ENCODE measurements at places on chromosomes 7 and 10. TPM values are rescaled to one million over a fixed set of nuclear protein-coding genes. Genes with fewer than 3 reads are reported as not detected.
A peak's percentile ranks its signal among the peaks of the same experiment; 100 is the strongest.

Gene WEE2
- not detected for polyA plus RNA-seq

- no peaks in the 10 kb centered on the region for H3K4me1 ChIP-seq
- no peaks in the 10 kb centered on the region for H3K27me3 ChIP-seq
- no peaks in the 10 kb centered on the region for H3K36me3 ChIP-seq
- no peak overlapping the region for H3K4me3 ChIP-seq
These were observed 27.9 kb upstream of the UBE2H start for GRCh38 chr7:129980667-129981066.

DNA sequence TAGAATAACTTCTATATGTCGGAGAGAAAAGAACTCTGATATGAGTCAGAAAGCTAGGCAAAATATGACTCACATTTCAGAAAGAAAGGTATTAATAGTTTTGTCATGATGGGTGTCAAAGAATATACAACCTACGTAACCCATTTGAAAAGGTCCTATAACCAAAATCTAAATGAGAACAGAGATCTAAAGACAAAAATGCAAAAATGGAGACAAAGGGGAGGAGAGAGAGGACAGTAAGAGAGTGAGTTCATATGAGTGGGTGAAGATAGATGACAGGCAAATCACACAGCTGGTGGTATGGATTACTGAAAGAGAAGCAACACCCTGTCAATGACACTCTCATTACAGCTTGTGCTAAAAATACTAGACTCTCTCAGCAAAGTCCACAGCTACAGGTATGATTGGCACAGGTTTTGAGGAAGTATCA, 25.6 kb downstream of the ANKMY2 start:
- H3K27me3 ChIP-seq, result no peaks in the 10 kb centered on the region
- H3K36me3 ChIP-seq, result peaks cover 16% of the 10 kb centered on the region
- peak; percentile 50 for DNase-seq
- H3K27ac ChIP-seq, result peak overlapping the region; percentile 54
- no peak overlapping the region for H3K4me3 ChIP-seq
- H3K4me1 ChIP-seq, result no peaks in the 10 kb centered on the region

Gene PWWP2B
- polyA plus RNA-seq, result 7.7 TPM

- DNase-seq, result no peak
- no peaks in the 10 kb centered on the region for H3K36me3 ChIP-seq
- H3K4me1 ChIP-seq, result peaks cover 14% of the 10 kb centered on the region
- no peak overlapping the region for H3K27ac ChIP-seq
- H3K27me3 ChIP-seq, result peaks cover 4% of the 10 kb centered on the region
These were observed 44.9 kb upstream of the ZNF32 start for GRCh38 chr10:43693602-43694001.

DNA sequence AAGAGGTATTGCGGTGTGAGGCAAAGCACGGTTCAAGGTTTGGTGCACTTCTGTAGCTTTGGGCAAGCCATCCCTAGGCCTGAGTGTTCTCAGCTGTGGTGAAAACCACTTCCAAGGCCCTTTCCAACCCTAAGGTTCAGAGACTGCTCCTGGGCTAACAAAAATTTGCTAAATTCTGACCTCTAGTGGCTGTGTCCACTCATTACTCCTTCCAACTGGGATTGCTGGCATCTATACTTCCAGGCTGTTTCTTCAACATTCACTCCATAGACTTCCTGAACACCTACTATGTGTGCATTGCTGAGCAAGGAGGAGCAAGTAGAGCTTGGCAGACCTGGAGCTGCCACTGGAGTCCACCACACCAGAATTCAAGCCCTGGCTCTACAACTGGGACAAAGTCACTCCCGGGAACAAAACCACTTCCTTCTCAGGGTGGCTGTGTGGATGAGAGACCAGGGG, 29.3 kb upstream of the SH3PXD2A start:
- H3K27me3 ChIP-seq, result no peaks in the 10 kb centered on the region
- H3K27ac ChIP-seq, result no peak overlapping the region
- peaks cover 33% of the 10 kb centered on the region for H3K36me3 ChIP-seq
- H3K4me1 ChIP-seq, result peaks cover 10% of the 10 kb centered on the region
- peak; percentile 72 for DNase-seq

DNA sequence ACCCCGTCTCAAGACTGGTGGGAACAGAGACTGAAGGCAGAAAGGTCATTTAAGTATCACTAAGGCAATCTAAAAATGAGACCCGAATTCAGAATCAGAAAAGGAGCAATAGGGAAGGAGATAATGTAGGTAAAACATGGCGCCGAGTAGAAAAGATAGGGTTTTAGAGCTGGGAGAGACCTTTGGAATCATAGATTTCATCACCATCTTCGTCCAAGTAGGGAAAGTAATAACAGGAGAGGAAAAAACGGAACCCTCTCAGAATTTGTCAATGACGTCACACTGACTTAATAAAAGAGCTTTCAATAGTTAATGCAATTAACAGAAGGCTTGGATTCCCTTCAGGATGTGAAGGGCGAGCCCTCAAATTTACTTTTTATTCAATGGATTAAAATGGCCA, 1.0 kb upstream of the UBN2 start:
- H3K4me1 ChIP-seq, result no peaks in the 10 kb centered on the region
- no peaks in the 10 kb centered on the region for H3K36me3 ChIP-seq
- no peaks in the 10 kb centered on the region for H3K27me3 ChIP-seq
- no peak for DNase-seq
- no peak overlapping the region for H3K27ac ChIP-seq
- H3K4me3 ChIP-seq, result no peak overlapping the region

Gene ARHGEF35
- polyA plus RNA-seq, result 2.1 TPM

- no peaks in the 10 kb centered on the region for H3K36me3 ChIP-seq
- DNase-seq, result no peak
- no peaks in the 10 kb centered on the region for H3K4me1 ChIP-seq
- no peak overlapping the region for H3K27ac ChIP-seq
These were observed 71.0 kb upstream of the ZNF479 start for GRCh38 chr7:57203161-57203791.

Gene CPN1
- polyA plus RNA-seq, result not detected

DNA sequence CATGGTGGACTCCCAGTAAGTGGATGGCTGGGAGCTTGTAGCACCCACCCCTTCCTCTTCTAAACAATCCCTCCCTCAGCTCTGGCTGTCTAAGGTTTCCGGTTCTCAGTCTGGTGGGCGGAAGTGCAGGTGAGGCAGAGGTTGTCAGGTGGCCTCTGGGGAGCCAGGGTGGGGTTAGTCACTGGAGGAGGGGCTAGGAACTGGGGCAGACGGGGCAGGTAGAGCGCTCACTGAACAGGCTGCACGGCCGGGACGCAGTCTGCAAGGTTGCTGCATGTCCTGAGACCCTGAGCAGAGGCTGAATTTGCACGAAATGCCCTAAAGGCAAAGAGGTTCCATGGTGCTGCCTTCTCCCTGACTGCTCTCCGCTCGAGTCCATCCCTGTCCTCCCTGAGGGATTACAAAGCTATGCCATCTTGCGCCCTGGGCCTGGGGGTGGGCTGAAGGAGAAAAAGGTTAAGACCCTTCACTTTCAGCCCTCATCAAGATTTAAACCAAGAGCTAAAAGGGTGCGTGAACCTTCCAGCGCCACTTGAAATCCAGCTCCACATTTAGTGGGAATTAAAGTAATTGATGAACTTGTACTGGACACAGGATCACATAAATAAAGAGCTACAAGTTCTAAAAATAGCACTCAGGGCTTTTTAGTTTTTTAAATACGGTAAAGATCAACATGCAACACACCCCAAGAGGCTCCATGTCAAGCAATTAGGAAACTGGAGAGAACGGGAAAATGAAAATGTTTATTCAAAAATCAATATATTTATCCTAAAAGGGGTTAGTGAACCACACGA, 62.3 kb upstream of the CTBP2 start:
- no peak overlapping the region for H3K27ac ChIP-seq
- H3K27me3 ChIP-seq, result peaks cover 7% of the 10 kb centered on the region
- no peaks in the 10 kb centered on the region for H3K36me3 ChIP-seq
- DNase-seq, result no peak
- no peaks in the 10 kb centered on the region for H3K4me1 ChIP-seq
- no peak overlapping the region for H3K4me3 ChIP-seq

Gene HOXA11
- polyA plus RNA-seq, result 6.5 TPM

Gene SLC18A3
- not detected for polyA plus RNA-seq
